Vagina (tissue), 2 donors: ENCODE measurements at places on chromosomes 13 and 19. TPM values are rescaled to one million over a fixed set of nuclear protein-coding genes. Genes with fewer than 3 reads are reported as not detected.

Gene FAM124A
- 5.4 TPM for total RNA-seq

Gene MTUS2
- 0.74 TPM for total RNA-seq

Gene PTPRS
- 295 TPM for total RNA-seq

Gene KLK3
- not detected for total RNA-seq

Gene ZNF8
- total RNA-seq = 6.4 TPM

Gene BRCA2
- 3.9 TPM for total RNA-seq

Gene KLC3
- 20.9 TPM for total RNA-seq

Gene TNFAIP8L1
- 13.0 TPM for total RNA-seq

DNA sequence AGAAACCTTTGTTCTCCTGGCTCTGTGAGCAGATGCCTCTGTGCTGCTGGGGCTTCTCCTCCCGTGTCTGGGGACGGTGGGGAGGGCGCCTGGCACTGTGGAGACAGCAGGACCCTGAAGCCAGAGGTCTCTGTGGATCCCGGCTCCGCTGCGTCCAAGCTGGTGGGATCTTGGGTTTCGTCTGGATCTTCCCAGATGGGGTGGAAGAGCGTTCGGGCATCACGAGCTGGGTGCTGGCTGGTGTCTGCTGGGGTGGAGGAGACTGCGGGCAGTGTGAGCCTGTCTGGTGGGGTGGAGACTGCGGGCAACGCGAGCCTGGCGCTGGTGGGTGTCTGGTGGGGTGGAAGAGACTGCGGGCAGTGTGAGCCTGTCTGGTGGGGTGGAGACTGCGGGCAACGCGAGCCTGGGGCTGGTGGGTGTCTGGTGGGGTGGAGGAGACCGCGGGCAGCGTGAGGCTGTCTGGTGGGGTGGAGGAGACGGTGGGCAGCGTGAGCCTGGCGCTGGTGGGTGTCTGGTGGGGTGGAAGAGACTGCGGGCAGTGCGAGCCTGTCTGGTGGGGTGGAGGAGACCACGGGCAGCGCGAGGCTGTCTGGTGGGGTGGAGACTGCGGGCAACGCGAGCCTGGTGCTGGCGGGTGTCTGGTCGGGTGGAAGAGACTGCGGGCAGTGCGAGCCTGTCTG lies 5.6 kb downstream of the TEX29 start:
- H3K4me1 ChIP-seq = no peaks in the 10 kb centered on the region
- H3K27me3 ChIP-seq = no peaks in the 10 kb centered on the region
- DNase-seq = no peak
- H3K36me3 ChIP-seq = no peaks in the 10 kb centered on the region

DNA sequence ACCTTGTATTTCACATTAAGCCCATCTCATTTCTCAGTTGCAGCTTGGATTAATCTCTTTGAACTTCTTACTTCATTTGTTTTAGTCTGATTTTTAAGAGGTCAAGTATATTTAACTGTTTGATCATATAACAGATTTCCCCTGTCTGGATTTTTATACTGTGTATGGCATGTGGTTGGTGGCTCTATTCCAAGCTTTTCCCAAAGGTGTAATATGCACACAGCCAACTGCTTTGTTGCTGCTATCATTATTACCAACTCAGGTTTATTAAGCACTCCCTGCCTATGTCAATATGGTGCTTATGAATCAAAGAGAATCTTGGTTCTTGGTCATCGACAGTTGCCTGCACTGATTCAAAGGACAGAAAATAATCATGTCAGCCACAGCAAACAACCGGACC lies 92.6 kb downstream of the RAP2A start:
- no peak overlapping the region for H3K4me3 ChIP-seq
- no peaks in the 10 kb centered on the region for H3K36me3 ChIP-seq
- no peaks in the 10 kb centered on the region for H3K4me1 ChIP-seq

DNA sequence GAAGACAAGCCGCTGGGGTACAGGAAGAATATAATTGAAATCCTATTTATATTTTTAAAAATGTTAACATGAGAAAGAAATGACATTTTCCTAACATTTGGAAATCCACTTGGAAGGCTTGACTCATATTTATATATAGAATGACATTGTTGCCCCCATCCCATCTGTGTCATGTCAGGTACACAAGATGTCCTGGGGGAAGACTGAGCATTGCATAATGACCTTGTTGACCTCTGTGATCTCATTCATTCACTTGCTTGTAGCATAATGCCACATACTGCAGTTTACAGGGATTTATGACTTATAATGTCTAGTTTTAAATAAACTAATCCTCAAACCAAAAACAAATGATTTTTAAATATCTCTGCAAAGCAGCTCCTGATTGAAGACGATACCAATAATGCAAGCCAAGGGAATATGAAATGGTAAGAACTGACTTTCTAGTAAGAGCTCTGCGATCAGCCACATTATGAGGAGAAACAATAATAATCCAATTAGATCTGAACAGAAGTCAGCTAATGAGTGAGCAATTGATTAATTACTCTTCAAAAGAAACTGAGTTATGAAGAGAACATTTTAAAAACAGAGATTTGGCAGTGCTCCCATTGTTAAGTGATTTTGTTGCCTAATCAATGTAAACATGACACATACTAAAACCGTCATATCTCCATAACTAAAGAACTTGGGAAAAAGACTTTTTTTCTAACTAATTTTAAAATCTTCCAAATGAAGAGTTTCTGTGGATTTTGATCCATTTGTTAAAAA lies 21.2 kb upstream of the VWA8 start:
- H3K4me1 ChIP-seq = no peaks in the 10 kb centered on the region
- no peaks in the 10 kb centered on the region for H3K36me3 ChIP-seq
- H3K27me3 ChIP-seq = no peaks in the 10 kb centered on the region
- no peak for DNase-seq

DNA sequence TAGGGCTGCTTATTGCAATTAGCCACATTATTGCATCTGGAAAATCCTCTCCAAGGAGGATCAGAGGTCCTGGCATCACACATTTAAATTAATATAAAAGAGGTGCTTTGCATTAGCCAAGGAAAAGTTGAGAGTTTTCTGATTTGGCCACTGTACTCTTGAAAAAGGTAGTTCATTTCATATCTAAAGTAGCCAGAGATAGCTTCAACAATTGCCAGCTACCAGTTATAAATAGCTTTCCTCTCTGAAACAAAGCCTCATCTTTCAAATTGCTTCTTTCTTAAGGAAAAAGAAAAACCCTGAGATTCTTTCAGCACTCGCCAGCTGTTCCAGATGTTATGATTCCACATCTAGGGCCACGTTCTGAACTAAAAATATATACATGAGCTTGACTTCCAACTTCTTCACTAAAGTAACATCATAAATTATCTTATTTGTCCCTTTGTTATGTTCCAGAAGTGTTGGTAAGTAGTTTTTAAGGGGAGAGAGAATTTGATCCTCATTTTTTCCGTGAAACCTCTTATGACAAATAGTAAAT lies 69.6 kb downstream of the ERCC5 start:
- no peaks in the 10 kb centered on the region for H3K36me3 ChIP-seq
- H3K27me3 ChIP-seq = no peaks in the 10 kb centered on the region
- DNase-seq = no peak
- no peak overlapping the region for H3K4me3 ChIP-seq
- H3K4me1 ChIP-seq = no peaks in the 10 kb centered on the region

- no peaks in the 10 kb centered on the region for H3K27me3 ChIP-seq
- no peaks in the 10 kb centered on the region for H3K36me3 ChIP-seq
- DNase-seq = no peak
- no peak overlapping the region for H3K27ac ChIP-seq
These were observed 163.5 kb downstream of the COG6 start for GRCh38 chr13:39818953-39819352.

- H3K27me3 ChIP-seq = no peaks in the 10 kb centered on the region
- H3K36me3 ChIP-seq = no peaks in the 10 kb centered on the region
- H3K4me1 ChIP-seq = no peaks in the 10 kb centered on the region
- DNase-seq = no peak
- H3K4me3 ChIP-seq = no peak overlapping the region
- no peak overlapping the region for H3K27ac ChIP-seq
These were observed 17.4 kb upstream of the SPRYD7 start for GRCh38 chr13:49953560-49953959.

GRCh38 chr13:113666951-113667701 lies at the start of gene GRK1:
Gene GRK1 (plus strand): TSS chr13:113667219. CDS start chr13:113667387, 168 bp downstream.
- H3K4me3 ChIP-seq = no peak within 1 kb of the TSS
- H3K27ac ChIP-seq = no peak within 1 kb of the TSS
- DNase-seq = no peak
- no peaks in the 10 kb centered on the region for H3K4me1 ChIP-seq

DNA sequence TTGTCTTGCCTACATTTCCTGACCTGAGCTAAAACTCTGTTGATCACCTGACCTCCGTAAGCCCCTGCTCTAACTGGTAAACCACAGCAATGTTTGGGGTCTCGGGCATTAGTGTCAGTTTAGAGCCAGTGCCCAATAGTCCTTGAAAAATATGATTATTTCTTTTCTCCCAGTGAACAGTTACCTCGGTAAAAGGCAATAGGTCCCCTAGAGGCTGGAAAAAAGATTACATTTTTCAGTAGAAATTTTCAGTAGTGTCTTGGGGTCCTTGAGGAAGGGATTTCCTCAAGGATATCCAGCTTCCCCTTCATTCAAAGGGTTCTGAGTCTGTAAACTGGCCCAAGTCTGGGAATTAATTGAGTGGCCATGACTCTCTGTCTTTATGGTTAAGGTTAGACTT lies 177.5 kb downstream of the SLC7A1 start:
- no peaks in the 10 kb centered on the region for H3K36me3 ChIP-seq
- no peaks in the 10 kb centered on the region for H3K27me3 ChIP-seq
- no peak overlapping the region for H3K4me3 ChIP-seq
- no peak overlapping the region for H3K27ac ChIP-seq

DNA sequence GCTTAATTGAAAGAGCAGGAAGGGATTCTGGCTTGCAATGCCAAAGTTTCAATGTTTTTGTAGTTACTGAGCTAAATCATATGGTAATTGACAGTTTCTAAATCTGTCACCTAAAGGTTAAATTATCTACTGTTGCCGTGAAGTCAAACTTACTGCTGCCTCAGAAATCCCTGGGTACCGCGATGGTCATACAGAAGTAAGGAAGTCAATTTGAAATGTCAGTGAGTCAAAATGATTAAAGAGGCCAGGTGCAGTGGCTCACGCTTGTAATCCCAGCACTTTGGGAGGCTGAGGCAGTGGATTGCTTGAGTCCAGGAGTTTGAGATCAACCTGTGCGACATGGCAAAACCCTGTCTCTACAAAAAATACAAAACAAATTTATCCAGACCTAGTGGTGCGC lies 48.8 kb upstream of the TPM4 start:
- H3K36me3 ChIP-seq = no peaks in the 10 kb centered on the region
- no peaks in the 10 kb centered on the region for H3K4me1 ChIP-seq
- no peak overlapping the region for H3K4me3 ChIP-seq

- no peak overlapping the region for H3K4me3 ChIP-seq
- DNase-seq = no peak
These were observed 8.0 kb downstream of the PDS5B start for GRCh38 chr13:32594157-32594738.

DNA sequence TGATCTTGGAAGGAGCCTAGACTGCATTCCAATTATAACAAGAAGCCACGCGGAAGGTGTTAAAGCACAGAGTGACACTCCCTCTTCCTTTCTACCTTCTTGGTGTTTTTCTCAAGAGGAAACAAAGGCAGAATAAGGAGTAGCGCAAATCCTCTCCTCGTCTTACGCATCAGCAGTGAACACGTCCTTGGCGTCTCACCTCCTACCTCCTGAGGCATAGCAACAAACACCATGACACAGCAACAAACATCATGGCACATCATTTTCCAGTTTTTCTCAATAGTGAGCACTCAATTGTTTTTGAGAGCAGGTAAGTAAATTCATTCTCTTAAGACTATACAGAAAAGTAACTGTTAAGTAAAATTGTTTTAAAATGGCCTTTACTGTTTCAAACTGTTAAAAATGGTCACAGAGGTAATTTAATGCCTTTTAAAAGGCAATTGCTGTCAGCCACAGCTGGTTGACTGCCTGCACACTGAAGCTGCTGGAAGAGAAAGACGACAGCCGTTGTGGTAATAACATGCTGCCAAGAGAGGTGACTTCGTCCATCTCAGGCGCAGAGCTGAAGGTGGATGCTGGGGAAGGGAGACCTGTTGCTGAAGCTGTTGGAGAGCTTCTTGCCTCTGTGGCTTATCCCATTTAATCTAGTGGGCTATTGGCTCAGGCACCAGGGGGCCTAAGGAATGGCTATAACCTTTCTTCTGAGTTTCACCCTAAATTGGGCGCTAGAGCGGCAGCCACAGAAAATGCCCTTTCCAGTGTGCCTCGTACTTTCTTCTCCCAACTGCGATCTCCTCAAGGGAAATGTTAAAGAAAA lies 703.7 kb downstream of the UQCRFS1 start:
- H3K36me3 ChIP-seq = no peaks in the 10 kb centered on the region
- H3K27me3 ChIP-seq = no peaks in the 10 kb centered on the region
- no peak overlapping the region for H3K27ac ChIP-seq
- H3K4me3 ChIP-seq = no peak overlapping the region
- H3K4me1 ChIP-seq = no peaks in the 10 kb centered on the region

DNA sequence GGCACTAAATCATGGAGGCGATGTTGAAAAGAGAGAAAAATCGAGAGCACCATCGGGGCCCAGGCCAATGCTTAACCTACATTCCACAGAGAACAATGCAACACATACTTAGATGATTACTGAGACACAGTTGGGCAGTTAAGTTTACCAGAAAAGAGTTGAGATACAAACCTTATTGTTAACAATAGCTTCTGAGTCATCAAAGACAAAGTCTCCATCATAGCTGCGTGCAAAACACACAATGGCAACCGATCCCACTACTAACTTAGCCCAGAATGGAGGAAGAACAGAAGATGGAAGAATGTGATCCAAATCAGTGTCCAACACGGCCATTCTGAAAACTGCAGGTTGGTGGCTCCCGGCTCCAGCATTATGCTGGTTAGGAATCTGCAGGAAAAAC lies 6.2 kb downstream of the TMTC4 start:
- H3K4me1 ChIP-seq = peaks cover 15% of the 10 kb centered on the region
- H3K27ac ChIP-seq = no peak overlapping the region
- H3K4me3 ChIP-seq = no peak overlapping the region
- H3K36me3 ChIP-seq = no peaks in the 10 kb centered on the region
- no peaks in the 10 kb centered on the region for H3K27me3 ChIP-seq

DNA sequence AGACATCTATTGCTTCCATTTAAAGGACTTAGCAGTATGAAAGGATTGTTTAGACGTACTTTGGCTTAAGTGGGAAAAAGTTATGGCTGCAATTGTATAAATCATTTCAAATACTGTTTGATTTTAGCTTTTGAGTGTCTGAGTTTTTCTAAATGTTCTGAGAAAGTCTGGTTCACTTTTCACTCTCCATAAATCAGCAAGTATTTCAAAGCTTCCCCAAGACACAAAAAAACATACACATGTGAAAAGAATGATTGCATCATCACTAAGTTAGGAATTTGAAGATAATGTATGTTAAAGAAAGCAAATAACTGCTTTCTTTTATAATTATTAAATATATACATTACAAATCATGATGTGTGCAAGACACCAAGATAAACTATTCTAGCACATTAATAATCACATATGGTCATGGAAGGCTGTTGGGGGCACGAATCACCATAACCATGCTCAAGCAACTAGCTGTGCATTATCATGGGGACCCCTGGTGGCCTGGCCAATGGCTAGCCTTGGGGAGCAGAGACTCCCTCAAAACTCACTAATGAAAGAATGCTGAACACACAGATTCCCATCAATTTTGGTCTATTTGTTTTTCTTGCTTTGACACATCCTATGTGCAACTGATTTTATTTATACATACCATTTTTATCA lies 111.1 kb downstream of the MIPEP start:
- H3K27me3 ChIP-seq = no peaks in the 10 kb centered on the region
- H3K27ac ChIP-seq = no peak overlapping the region
- no peaks in the 10 kb centered on the region for H3K36me3 ChIP-seq
- no peak overlapping the region for H3K4me3 ChIP-seq
